Bronchial smooth muscle cell (primary cell): ENCODE measurements at places on chromosomes 12 and 14. TPM values are rescaled to one million over a fixed set of nuclear protein-coding genes. Genes with fewer than 3 reads are reported as not detected.

FGF23 gene
- total RNA-seq: under 0.01 TPM in 1 of 2 replicates, not detected in the other

PRB2 gene
- total RNA-seq: not detected in 2 replicates

IL23A gene
- 0.09 TPM in 1 of 2 replicates, not detected in the other for total RNA-seq

ENDOU gene
- total RNA-seq: 0.09 and 0.16 TPM in 2 replicates

GLIPR1 gene
- 16.9 and 39.2 TPM in 2 replicates for total RNA-seq

C14orf39 gene
- 0.16 TPM in 1 of 2 replicates, not detected in the other for total RNA-seq

PCED1B gene
- under 0.01 TPM in 1 of 2 replicates, not detected in the other for total RNA-seq

FOXN4 gene
- total RNA-seq: not detected in 2 replicates
